ENCODE measurements at places on chromosomes 12 and 14.

- DNase-seq: no peak
Observed at GRCh38 chr14:30998100-30998706, 27.2 kb upstream of the AP4S1 start.

DNA sequence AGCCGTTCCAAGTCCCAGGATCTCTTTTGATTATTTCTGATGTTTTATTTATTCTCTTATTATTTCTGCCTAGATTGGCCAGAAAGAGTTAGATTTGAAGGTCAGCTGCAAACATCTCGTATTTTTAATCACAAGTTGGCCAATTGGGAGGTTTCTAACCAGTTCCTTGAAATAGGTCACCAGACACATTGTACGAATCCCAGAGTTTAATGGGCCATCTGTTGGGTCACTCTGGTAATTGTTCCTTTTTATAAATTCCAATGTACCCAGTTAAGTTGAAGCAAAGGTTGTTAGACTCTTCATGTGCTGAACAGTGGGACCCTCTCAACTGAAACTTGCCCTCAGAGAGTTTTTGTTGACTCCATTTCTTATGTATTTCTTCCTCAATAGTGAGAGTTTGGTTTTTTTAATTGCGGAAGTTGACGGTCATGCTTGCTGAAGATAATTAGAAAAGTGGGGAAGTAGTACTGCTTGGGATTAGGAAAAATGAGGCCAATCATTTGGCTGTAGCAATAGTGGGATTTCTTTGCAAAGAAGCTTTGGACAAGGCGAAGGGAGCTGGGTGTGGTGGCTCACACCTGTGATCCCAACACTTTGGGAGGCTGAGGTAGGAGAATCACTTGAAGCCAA is 382.7 kb upstream of the RGS6 start:
- DNase-seq: no peak

- DNase-seq: no peak
Observed at GRCh38 chr12:24049101-24049500, 99.6 kb upstream of the SOX5 start.

DNA sequence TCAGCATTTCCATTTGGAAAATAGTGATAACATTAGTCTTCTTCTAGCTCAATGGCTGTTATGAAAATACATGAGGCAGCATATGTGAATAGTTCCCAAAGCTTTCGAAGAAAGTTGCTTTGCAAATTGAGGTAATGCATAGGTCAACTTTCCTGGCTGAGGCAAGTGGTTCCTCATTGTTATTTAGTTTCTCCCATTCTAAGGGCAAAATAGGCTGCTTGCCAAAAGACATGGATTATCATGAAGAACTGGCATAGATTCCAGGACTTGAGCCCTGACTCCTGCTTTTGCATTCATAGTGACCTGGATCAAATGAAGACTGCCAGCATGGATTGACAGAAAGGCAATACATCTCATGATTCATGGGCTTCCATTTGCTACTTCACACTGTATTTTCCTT is 35.7 kb downstream of the LRFN5 start:
- no peak for DNase-seq

DNA sequence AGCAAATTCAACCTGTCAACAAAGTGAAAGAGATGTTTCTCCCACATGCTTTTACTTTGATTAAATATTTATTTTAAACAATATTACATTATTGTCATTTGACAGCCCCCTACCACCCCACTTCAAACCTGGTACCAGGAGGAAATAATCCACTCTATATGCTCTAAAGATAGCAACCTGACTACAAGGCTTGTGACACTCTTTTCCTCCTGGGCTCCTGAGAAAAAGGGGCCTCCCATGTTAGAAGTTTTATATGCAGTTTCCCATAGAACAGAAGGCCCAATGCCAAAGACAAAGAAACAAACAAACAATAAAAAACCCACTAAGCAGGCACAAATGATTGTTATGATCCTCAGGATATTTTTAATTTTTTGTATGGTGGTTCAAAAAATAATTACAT is 73.6 kb downstream of the RPS29 start:
- DNase-seq: no peak

DNA sequence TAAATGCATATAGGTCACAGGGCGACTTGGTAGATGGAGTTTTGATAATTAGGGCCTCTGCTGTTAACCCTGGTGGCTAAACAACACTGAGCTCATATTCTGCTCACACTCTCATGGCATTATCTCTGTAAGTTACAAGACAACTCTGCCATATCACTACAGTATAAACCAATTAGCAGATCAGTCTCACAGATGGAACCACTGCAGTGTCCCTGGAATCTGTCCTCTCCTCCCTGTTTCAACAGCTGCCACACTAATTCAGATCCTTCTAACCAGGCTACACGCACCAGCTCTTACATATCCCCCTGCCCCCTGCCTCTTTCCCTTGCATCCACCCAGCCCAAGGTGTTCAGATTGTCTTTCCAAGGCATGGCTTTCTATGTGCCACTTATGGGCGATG is 161.0 kb upstream of the RMST start:
- DNase-seq: no peak

DNA sequence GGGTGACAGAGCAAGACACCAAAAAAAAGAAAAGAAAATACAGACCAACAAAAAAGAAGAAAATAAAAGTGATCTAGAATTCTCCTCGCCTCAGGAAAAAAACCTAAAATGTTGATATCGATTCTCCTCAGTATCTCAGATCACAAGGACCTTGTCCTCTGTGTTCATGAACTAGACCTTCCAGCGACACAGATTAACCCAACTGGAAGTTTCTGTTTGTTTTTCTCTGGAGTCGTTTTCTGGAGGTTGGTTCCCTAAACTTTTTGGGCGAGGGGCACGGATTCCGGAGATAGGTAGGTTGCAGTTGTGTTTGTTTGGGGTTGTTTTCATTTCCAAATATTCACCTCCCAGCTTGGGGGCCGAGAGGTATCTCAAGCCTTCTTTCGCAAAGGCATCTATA is 559 bp upstream of the RFC5 start:
- DNase-seq: no peak

- no peak for DNase-seq
Observed at GRCh38 chr14:63383776-63384367, 65.1 kb upstream of the GPHB5 start.

DNA sequence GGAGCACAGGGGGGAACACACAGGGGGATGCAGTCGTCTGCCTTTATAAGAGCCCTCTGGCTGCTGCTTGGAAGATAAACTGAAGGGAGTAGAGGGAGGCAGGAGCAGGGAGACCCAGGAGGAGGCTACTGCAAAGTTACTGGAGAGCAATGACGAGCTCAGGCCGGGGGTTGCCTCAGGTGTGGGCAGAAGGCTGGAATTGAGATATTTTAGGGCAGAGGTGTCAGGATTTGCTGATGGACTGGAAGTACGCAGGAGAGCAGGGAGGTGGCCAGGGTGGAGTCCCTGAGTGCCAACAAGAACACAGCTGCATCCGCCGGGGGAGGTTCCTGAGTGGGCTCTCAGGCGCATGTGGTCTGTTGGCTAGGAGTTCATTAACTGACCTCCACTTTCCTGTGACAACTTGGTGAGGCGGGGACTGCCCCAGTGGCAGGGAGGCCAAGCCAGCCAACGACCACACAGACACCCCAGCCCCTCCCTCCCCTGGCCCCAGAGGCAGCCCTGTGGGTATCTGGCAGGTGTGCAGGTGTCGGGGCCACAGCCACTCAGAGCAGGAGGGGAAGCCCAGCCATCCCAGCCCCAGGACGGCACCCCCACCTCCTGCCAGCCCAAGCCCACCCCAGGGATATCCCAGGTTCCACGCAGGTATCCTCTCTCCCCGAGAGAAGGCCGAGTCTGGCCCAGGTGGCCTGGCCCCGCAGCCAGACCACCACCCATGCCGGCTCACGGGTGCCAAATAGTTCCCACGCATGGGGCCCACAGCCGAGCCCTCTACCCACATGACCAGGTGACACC is 85.4 kb downstream of the NCOR2 start:
- no peak for DNase-seq

DNA sequence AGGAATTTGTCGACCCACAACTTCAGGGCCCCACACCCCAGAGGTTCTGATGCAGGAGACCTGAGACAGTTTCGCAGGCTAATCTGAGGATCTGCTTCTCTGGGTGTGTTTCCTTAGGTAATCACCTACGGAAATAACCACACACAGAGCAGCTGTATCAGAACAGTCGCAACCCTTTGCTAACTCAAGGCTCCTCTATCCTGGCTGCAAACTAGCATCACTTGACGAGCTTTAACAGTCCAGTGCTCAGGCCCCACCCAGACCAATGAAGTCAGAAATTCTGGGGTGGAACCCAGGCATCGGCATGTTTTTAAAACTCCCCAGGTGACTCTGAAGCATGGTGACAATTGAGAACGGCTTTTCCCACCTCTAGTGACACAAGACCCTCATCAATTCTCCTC is 20.7 kb downstream of the SLC7A7 start:
- DNase-seq: no peak

DNA sequence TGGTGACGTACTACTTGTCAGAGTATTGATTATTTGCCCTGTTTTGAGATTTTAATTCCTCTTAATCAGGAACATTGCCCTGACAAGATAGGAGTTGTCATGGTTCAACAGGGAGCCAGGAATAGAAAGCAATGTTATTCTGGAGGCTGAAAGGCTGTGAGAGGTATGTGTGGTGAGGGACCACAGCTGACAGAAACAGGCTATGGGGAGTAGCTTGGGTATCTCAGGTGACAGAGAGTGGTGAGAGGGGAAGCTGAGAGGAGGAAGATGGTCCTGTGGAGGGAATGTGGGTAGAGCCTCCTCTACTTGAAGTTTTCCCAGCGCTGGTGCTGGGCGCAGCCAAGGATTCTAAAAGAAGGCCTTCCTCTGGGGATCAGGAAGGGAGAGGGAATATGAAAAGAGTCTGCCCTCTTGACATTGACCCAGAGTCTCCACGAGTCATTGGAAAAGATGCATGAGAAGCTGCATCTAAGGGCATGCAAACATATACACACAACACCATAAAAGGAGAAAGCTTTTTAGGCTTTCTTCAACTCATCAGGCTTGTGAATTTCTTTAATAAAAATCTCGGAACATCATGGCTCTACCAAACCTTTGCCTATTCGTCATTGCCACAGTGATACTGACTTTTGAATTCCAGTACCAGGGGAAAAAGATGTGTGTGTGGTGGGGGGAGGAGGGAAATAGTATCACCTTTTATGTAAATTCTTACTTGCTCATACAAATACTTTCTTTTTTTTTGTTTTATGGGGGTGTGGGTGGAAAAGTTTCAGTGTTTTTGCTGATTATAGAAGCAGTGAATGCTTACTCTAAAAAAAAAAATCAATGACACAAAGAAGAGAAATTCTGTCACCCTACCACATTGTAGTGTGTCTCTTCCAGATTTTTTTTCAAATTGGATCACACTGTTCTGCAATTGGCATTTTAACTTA is 39.9 kb upstream of the DHRS7 start:
- no peak for DNase-seq

GRCh38 chr14:92426237-92426636 is 87.3 kb upstream of the RIN3 start:
- DNase-seq: no peak

DNA sequence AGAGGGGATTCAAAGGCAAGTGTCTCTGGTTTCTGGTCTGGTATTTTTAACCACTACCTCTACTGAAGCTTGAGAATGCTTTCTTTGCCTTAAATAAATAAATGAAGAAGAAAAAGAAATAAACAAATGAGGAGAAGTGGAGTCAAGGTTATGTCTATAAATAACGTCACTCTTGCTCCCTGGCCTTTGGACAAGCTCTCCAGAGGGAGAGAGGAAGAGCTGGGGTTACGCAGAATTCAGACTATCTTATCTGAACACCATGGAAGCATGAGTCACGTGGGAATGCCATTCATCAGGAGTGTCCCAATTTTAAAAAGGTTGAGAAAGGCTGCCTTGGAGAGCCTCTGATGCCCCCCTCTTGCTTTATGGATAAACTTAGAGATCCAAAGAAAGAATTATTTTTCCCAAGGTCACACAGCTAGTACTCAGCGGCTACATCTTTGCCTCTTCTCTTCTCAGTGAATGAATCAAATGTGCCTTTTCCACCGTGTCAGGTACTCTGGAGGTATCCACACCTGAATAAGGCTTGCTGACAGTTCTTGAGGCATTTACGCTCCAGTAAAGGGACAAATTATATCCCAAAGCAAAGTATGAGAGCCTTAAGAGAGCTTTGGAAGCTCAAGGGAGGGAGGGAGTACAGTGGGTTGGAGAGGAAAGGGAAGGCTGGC is 12.9 kb upstream of the MSI1 start:
- DNase-seq: no peak

DNA sequence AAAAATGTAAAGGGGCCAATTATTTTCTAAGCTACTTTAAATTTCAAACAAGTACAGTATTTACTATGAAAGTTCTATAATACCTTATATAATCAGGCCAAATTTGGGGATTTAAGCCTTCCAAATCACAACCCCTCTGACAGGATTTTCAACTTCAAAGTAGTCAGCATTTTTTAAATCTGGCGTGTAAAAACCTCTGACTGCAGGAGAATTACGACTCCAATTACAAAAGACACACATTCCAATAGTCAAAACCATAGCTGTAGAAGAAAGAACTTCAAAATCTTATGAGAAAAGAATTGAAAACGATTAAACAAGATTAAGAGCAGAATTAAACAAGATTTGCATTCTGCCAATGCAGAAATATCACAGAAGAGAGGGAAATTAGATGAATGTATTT is 12.7 kb downstream of the OSBPL8 start:
- no peak for DNase-seq

GRCh38 chr14:95701846-95702221 is 12.1 kb downstream of the TCL1A start:
- DNase-seq: no peak

- no peak for DNase-seq
Observed at GRCh38 chr14:50675597-50675996, 7.5 kb upstream of the SAV1 start.

DNA sequence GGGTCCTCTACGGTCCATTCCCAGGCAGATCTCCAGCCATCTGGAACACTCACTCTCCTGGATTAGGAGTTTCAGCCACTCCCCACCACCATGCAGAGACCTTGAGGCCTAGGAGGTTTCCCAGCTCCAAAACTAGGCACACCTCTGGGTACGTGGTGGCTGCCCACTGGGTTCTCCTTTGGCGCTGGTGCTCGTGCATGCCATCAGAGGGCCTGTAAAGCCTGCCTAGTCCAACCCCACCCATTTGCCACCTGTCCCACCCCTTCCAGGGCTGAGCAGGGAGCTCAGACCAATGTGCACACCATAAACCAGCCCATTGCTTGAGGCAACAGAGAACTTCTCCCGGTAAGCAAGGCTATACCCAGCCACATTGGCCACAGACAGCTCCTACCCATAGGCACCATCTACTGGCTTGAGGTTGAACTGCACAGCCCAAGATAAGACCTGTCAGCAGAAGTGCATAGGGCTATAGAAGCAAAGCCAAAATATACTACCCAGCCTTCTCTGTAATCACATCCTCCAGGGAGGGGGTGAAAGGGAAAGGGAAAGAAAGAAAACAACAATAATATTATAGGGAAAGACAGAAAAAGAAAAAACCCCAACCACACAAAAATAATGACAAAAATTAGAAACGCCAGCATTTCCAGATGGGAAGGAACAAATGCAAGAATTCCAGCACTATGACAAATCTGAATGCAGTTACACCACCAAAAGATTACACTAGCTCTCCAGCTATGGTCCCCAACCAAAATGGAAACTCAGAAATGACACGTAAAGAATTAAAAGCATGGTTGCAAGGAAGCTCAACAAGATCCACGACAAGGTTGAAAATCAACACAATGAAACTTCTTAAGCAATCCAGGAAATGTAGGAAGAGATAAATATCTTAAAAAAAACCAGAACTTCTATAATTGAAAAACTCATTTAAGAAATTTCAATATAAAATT is 111.9 kb upstream of the CCDC175 start:
- DNase-seq: no peak

Data from DMS79 treated with DMSO at 0.1 percent for 48 hours (cell line).